Stimulated activated CD4-positive, alpha-beta T cell treated with anti-CD3 and anti-CD28 coated beads, TNF-alpha, amount 100 ng/mL, for 1 hour (primary cell): ENCODE measurements at places on chromosomes 5 and 9.

GRCh38 chr5:36202521-36202961 is 39.2 kb downstream of the NADK2 start:
- no peak for DNase-seq

- DNase-seq = no peak
Observed at GRCh38 chr9:135082536-135082935, 4.9 kb upstream of the OLFM1 start.

DNA sequence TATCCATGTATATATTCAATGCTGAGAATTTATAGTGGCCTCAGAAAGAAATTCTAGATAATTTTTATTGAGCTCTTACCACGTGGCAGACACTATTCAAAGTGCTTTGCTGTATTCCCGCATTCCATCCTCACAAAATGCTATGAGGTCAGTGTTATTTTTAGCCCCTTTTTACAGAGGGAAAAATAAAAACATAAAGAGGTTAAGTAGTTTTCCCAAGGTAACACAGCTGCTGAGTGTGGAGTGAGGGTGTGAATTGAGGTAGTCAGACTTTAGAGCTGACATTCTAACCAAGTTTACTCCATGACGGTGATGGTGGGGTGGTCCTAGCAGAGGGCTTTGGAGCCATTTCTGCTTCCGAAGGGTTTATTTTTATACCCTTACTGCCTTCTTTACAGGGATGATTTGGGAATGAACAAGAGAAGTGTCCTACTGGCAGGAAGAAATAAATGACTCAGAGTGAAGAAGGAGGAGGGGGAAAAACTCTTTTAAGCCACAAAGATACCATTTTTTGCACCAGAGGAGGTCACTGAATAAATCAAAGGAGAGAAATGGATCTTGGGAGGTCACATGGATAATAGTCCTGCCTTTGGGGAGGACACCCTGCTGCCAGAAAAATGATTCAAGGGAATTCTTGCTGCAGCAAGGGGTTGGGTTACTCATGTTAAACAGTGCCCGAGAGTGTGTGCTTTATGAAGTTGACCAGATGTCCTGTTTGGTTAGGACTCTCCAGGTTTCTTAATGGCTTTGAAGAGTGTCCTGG is 76.1 kb downstream of the HMHB1 start:
- DNase-seq = no peak

DNA sequence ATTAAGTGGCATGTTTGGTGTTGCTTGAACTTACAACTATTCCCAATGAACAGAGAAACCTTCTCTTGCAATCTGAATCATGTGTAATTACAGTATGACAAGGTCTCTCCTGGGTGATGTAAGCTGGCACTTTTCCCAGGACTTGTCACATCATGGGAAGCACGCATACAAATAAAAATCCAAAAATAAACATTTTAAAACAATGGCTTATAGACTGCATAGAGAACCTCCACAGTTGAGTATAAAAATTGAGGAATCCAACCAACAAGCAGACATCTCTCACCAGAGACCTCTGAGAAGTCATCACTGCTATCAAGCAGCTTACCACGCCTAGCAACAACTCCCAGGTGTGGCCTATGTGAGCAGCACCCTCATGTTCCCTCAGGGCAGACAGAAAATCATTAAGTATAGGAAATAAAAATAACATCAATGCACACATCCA is 3.9 kb downstream of the MLLT3 start:
- no peak for DNase-seq

DNA sequence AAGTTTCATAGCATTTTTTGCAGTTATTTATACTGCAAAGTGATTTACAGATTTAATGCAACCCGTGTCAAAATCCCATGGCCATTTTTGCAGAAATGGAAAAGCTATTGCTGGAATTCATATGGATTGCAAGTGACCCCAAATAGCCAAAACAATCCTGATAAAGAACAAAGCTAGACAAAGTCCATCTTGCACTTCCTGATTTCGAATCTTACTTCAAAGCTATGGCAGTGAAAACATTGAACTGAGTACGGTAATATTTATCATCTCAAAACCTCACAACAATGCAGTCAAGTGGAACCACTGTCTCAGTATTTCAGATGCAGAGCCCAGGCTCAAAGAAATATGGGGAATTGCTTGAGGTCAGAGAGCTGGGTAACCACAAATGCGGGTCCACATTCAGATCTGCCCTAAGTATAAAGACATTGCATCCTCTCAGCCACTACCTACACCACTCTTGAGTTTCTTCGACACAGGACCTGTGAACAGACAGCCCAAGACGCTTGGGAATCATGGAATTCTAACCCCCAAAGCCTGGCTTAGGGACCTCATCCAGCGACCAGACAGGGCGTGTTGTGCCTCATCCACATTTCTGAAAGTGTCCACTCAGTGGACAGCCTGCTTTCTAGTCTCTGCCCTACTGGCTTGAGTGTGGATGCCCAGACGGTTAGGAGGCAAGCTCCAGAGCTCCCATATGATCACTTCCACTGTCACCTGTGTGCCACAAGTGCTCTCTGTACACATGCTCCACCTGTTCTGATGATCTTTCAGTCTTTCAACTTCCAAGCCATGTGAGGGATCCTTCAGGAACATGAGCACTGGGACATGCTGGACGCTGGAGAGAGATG is 39.3 kb upstream of the KCNIP1 start:
- DNase-seq = no peak

DNA sequence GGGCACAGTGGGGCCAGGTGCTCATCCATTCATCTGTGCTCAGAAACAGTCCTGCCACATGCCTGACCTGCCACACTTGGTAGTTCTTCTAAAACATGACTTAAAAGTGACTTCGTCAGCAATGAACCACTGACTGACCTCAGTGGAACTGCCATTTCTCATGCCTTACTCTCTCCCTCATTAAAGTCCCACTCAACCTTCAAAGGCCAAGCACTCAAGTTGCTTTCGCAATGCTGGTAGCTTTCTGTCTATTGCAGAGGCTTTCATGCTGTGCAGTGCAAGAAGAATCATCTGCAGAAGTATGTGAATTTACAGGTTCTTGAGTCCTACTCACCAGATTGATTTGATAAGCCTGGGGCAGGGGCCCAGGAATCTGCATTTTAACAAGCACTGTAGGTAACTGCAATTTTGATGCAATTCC is 23.9 kb downstream of the B4GALT1 start:
- no peak for DNase-seq

GRCh38 chr5:57327561-57328367 is 153.9 kb downstream of the GPBP1 start:
- no peak for DNase-seq

DNA sequence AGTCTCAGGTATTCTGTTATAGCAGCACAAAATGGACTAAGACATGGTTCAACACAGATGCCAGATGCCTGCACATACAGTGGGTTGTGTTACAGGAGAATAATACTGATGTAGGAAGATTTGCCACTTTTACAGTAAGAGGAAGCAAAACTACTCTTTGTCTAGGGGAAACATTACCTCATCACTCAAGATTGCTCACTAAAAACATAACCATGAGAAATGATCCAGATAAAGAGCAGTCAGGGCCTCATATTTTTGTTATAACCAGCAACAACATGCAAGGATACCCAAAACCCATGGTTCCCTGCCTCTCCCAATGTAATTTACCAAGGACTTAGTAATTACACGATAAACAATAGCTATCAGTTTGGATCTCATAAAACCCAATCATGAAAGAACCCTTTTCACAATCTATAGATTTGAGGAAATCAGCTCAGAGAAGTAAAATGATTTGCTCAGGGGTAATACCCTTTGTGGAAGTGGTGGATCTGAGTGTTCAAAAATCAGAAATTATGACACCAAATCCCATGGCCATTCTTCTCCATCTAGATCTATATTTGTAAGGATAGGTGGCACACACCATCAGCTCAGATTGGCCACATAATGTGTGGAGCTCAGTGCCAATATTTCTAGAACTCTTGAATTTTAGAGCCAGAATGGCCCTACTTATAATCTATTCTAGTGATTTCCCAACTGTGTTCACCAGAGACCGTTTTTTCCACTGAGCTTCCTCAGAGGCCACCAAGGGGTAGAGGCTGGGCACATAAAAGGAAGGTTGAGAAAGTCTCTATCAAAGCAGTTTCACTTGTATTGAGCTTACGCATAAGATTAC is 27.8 kb downstream of the DPYSL3 start:
- no peak for DNase-seq

DNA sequence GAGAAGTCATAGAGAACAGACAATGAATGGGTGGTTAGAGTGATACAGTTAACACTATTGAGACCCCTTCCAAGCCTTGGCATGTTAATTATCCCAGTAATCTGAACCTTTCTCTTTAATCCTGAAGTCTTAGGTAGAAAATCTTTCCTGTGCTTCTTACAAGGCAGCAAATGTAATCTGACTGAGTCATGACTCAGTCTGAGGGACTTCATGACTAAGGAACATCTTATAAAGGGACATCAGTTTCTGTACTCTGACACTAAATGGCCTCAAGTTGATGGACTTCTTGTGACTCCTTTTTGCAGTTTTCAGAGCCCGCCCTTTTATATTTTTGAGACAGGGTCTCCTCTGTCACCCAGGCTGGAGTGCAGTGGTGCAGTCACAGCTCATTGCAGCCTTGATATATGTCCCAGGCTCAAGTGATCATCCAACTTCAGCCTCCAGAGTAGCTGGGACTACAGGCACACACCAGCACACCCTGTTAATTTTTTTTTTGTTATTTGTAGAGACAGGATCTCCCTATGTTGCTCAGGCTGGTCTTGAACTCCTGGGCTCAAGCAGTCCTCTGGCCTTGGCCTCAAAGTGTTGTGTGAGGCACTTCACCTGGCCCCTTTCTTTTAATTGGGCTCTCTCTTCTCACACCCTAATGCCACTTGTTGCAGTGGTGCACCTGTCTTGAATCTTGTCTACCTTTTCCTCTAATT is 9.5 kb downstream of the EXOSC3 start:
- DNase-seq = no peak

- no peak for DNase-seq
Observed at GRCh38 chr9:10268531-10269485, 344.0 kb downstream of the PTPRD start.

DNA sequence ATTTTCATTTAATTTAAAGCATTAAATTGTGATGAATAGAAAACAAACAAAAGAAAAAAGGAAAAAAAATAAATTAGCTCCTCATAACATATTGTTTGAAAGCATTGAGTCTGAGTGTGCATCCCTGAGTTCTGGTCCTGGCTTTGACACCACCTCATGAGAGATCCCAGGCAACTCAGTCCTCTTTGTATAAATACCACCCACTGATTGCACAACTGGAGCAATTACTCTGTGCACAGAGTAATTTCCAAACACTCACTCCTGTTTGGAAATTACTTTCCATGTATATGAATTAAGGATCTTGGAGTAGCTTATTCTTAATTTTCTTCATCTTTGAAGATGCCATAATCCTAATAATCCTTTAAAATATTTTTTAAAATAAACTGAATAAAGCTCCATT is 59.4 kb upstream of the C5orf46 start:
- no peak for DNase-seq

DNA sequence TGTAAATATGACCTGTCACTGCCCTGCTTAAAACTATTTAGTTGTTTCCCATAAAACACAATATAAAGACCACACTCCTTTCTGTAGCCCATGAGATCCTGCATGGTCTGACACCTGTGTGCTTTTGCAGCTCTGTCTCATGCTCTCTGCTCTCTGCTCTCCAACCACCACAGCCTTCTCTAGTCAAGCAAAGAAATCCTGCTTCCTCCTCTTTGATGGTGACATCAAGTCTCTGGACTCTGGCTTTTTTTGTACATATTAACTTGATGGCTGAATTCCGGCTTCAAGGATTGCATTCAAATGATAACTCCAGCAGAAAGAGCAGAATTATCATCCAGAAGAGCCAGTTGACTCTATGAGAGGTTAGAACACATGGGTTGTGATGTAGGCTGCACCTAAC is 58.2 kb downstream of the CHSY3 start:
- DNase-seq = no peak

DNA sequence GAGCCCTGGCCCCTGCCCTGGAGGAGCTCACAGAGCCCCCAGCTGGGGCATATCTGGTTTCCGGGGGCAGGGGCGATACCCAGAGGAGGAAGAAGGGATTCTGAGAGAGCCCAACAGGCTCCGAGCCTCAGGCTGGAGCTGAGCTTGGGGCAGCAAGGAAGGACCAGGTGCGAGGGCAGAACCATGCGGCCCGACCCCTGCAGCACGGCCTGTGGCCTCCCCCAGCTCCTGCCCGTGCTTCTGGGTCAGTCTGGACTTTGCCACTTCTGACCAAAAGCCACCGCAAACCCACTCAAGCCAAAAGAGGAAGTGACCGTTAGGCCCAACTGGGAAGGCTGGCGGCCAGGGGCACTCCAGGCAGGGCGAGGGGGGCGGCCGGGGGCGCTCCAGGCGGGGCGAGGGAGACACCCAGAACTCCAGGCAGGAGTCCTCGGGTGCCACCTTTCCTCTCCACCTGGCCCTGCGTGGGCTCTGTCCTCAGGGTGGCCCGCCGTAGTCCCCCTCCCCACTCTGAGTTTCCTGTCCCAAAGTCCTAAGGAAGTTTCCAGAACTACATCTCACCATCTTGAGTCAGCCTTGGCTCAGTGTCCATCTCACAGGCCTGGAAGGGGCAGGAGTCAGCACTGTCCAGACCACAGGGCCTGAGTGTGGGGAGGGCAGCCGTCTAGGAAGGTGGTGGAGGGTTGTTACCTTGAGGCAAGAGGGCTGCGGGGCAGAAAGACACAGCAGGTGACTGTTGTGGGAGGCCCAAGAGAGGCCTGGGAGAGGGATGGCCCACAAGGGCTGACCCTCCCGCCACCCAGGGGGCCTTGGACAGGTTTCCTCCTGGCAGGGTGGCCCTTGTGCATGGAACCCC is 946 bp upstream of the LTC4S start:
- DNase-seq = no peak

DNA sequence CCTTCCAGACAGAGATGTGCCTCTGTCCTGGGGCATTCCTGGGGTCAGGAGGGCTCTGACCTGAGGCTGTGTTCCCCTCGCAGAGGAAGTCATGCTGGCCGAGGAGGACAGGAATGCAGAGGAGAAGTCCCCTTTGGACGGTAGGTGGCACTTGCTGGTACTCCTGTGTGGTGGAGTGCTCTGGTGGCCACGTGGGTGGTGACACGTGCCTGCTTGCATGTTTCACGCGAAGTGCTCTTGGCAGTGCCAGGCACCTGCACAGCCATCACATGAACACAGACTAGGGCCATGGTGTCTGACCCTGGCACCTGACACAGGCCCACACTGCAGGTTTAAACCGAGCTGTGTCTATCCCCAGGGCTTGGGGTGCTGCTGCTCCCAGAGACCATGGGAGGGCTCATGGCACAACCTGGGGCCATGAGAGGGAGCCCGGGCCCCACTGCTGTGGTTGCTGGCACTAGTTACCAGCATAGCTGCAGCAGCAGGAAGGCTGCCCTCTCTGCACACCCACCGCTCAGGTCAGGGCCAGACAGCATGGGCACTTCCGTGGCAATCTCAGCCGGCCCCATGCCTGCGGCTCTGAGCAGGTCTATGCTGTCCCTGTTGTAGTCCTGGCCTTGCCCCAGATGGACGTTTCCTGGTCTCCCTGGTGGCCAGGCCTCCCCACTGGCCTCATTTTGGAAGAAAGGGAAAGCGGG is 79.3 kb downstream of the CACNA1B start:
- DNase-seq = no peak
